NT2/D1 (cell line): ENCODE measurements at places on chromosomes 6 and 20.

DNA sequence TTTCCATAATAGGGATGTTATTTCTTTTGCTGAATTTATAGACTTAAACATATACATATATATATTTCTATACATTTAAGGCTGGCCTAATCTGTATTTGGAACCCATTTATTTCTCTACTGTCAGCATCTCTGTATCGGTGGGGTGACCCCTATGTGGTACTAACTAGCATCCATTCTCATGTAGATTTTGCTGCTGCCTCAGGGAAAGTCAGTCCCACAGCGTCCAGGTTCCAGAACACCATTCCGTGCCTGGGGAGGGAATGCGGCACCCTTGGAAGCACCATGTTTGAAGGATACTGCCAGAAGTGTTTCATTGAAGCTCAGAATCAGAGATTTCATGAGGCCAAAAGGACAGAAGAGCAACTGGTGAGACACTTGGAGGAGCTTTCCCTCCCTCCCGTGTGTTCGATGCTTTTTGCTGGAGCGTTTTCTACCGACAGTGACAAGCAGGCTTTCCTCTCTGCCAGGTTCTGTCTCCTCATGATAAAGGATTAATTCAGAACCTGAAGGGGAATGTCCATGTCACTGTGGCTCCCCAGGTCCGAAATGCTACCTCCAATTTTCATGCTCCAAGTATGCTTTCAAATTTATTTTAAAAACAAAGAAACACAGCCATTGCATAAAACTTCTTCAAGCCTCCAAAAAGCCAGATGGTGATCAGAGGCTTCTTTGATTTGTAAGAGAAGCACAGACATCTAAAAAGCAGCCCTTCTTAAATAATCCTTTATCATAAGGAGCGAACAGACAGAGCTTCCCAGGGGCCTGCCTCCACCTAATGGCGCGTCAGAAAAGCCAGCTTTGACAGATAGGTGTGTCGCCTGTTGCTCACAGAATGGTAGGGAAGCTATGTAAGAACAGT lies 13.1 kb downstream of the TNFAIP3 start:
- DNase-seq: no peak

- DNase-seq: no peak
Observed at GRCh38 chr6:35569011-35569461, 56.3 kb upstream of the TULP1 start.

- DNase-seq: no peak
Observed at GRCh38 chr6:127111526-127111925, 6.9 kb upstream of the RSPO3 start.

DNA sequence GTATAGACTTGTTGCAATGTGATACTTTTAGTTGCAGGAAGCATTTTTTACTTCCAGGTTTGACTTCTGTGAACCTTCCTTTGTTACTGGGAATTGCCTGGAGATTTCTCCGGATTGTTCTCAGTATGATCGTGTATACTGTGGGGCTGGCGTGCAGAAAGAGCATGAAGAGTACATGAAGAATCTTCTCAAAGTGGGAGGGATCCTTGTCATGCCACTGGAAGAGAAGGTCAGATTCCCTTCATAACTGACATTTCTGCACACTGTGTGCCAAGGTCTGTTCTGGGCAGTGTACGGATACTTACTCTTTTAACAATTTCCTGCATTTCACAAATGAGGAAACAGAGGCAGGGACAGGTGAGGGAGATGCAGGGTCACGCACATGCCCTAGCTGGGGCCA lies 9.7 kb downstream of the PCMTD2 start:
- DNase-seq: no peak

DNA sequence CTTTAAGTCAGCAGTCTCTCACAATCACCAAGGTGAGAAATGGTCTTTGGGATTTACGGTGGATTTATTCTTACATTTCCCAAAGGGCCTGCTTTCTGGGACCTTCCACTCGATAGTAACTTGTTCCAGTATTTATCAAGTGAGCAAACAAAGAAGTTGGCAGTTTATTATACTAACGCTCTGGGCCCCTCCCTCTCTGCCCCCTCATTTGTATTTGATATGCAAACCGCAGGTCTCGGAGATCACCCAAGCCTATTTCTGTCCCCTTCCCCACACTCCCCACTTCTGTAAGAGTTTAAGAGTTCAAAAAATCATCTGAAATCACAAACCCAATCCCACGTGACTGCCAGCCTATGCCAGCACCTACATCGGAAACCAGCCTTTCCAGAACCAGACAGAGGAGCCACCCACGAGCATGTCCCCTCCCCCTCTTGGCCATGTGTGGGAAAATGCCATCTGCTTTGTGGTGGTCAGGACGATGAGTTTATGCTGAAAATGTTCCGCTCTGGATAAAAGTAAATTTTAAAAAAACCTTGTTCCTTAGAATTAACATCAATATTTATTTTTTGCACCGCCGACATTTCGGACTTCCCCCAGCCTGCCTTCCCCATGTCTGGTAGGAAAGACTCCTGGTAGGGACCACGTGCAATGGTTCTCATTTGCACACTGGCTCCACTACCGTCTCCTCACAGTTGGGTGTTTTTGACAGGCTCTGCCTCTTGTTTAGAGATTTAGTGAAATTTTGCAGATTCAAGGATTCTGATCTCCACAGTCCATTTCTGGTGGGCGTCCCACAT lies 281.0 kb downstream of the TFAP2C start:
- DNase-seq: no peak

DNA sequence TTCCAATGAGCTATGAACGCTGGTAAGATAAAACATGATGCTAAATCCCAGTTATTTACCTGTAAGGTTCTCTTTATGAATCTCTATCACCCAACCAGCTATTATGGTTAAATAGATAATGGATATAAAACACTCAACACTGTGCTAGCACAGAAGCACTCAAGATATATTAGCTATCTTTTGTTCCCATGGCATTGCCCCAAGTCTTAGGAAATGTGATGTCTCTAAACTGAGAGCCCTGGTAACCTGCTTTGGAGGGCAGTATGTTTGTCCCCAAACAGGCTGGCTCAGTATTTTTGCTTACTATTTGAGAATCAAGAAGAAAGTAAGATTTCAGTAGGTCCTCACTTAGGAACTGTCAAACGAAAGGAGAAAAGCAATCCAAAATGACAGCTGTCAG lies 90.5 kb downstream of the BTBD9 start:
- DNase-seq: no peak

DNA sequence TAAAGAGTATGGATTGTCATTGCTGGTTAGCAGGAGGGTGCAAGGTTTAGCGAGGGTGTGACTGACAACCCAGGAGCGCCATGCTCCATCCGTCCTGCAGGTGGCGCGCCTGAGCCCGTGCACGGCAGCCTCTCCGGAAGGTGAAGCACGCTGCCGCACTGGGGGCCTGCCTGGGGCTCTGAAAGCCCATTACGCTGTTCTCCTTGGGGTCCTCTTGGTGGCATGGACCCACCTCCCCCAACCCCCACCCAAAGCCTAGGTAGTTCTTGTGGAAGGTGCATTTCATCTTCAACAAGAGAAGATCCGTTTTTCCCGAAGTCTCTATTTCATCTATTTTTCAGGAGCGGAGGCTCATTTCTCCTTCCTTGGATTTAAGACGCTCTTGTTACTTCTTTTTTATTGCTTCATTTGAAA lies 197.4 kb upstream of the KCNG1 start:
- DNase-seq: peak; percentile 23

DNA sequence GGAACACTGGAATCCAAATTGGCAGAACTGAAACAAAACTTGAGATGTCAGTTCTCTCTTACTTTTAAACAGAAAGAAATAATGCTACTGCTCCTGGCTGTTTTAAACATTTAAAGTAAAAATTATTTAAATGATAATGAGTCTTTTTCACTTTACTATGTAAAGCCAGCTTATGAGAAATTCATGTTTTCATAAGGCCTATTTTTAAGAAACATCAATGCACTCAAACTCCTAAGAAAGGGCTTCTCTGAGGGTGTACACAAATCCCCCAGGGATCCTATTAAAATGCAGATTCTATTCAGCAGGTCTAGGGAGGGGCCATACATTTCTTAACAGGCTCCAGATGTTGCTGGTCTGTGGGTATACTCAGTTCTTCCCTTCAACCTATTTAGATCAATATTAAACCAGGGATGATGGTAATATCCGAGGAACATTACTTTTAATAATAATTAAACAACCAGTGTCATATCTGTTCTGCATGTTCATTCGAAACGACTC lies 2.3 kb downstream of the FERMT1 start:
- DNase-seq: peak; percentile 23

GRCh38 chr6:76593668-76594067 lies 521.2 kb upstream of the IMPG1 start:
- no peak for DNase-seq
